ENCODE measurements at places on chromosomes 1 and 21.

DNA sequence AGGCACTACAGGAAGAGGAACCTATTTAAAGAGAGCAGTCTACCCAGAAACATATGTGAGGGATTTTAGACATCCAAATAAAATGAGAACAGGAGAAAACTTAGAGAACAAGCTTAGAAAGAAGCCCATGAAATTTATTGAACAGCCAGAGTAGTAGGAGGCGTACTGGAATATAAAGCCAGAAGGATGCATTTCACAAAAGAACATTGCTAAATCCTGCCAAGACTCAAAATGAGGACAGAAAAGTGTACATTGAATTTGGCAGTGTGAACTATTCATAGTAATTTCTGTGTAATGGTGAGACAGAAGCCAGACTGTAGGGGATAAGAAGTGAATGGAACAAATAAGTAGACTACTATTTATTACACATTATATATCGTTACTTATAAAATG is 22.5 kb downstream of the CEPT1 start:
- DNase-seq: no peak
- no peaks in the 10 kb centered on the region for H3K27me3 ChIP-seq
- H3K4me1 ChIP-seq: no peaks in the 10 kb centered on the region
- no peak overlapping the region for H3K4me3 ChIP-seq

DNA sequence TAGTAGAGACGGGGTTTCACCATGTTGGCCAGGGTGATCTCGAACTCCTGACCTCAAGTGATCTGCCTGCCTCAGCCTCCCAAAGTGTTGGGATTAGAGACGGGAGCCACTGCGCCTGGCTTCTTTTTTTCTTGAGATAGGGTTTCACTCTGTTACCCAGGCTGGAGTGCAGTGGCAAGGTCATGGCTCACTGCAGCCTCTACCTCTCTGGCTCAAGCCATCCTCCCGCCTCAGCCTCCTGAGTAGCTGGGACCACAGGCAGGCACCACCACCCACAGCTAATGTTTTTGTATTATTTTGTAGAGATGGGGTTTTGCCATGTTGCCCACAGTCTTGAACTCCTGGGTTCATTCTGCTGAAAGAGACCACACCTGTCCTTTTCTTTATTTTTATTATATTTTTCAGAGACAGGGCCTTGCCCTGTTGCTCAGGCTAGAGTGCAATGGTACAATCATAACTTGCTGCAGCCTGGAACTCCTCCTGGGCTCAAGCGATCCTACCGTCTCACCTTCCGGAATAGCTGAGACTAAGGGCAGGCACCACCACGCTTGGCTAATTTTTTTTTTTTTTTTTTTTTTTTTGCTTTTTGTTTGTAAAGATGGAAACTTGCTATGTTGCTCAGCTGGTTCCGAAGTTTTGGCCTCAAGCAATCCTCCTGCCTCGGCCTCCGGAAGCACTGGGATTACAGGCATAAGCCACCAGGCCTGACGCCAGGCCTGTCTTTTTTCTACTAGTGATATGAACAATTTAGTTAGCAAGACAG is 3.1 kb downstream of the LMNA start:
- H3K4me1 ChIP-seq: peaks cover 85% of the 10 kb centered on the region
- peak overlapping the region; percentile 92 for H3K4me3 ChIP-seq

GRCh38 chr1:165056914-165057313 is 299.6 kb downstream of the LMX1A start:
- no peak for DNase-seq
- no peak overlapping the region for H3K4me3 ChIP-seq
- H3K4me1 ChIP-seq: no peaks in the 10 kb centered on the region

DNA sequence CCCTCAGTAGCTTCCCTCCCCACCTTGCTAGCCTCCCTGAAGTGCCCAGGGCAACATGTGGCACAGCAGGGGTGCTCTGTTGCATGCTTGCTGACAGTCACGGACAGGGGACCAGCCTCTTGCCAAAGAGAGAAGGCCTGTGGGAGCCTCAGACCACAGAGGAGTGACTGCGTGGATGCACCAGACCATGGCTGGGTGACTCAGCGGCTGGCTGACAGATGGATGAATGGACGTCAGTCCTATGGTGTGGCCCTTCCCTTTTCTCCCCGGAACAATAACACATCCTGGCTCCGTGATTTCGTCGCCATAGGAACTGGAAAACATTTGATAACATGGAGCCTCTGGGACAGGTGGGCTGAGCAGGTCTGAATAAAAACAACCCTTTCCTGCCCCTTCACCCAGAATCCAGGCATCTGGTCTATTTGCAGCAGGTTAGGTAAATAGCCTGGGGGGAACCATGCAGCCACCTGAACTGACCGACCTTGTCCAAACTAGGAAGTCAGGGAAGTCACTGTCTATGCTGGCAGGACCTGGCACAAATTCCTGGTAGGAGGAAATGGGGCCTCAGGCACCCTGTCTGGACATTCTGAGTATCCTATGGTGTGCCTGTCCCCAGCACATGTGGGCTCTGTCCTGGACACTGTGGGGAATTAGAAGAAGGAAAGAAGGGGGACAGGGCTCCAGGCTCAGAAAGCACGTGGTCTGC is 53.3 kb downstream of the NENF start:
- H3K4me1 ChIP-seq: peaks cover 26% of the 10 kb centered on the region
- no peak overlapping the region for H3K4me3 ChIP-seq
- no peaks in the 10 kb centered on the region for H3K27me3 ChIP-seq
- no peaks in the 10 kb centered on the region for H3K36me3 ChIP-seq

DNA sequence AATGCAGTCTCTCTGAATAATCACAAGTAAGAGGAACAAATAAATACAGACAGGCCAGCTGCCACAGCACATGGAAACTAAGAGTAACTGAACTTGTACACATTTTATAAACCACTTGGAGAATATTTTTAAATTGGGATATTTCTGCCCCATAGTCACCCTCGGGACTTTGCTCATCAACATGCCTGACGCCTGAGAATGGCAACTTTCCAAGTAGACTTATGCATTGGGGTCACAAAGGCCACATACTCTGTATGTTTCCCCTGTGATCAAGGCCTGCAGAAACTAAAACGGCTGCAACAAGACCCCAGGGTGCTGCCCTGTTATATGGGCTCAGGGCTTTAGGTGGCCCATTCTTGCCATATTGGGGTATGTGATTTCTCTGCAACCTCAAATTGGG is 38.3 kb upstream of the GJA5 start:
- DNase-seq: no peak
- H3K36me3 ChIP-seq: no peaks in the 10 kb centered on the region
- no peak overlapping the region for H3K4me3 ChIP-seq
- no peak overlapping the region for H3K27ac ChIP-seq
- no peaks in the 10 kb centered on the region for H3K27me3 ChIP-seq
- no peaks in the 10 kb centered on the region for H3K4me1 ChIP-seq

GRCh38 chr1:224377676-224378006 is 21.0 kb downstream of the CNIH4 start:
- no peak overlapping the region for H3K4me3 ChIP-seq
- DNase-seq: no peak
- no peak overlapping the region for H3K27ac ChIP-seq
- no peaks in the 10 kb centered on the region for H3K4me1 ChIP-seq
- no peaks in the 10 kb centered on the region for H3K27me3 ChIP-seq
- H3K36me3 ChIP-seq: peaks cover 84% of the 10 kb centered on the region

GRCh38 chr1:30425046-30425445 is 298.3 kb downstream of the MATN1 start:
- H3K27ac ChIP-seq: no peak overlapping the region
- H3K4me1 ChIP-seq: peaks cover 12% of the 10 kb centered on the region
- H3K4me3 ChIP-seq: no peak overlapping the region
- no peak for DNase-seq
- no peaks in the 10 kb centered on the region for H3K27me3 ChIP-seq
- no peaks in the 10 kb centered on the region for H3K36me3 ChIP-seq

- no peak overlapping the region for H3K4me3 ChIP-seq
- no peak for DNase-seq
Observed at GRCh38 chr1:235831148-235831547, 35.6 kb downstream of the LYST start.

DNA sequence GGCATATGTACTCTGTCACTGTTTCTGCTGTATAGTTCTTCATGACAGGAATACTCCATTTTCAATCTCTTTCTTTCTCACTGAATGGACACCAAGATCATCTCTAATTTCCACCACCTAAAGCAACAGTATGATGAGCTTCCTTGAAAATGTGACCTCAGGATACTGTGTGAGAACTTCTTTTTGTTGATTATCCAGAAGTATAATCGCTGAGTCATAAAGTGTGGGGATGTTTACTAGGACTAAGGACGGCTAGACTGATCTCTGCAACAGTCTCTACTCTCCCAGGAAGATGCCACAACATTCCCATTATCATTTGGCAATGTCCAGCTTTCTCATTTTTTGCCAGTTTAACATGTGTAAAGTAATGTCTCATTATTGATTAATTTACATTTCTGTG is 70.3 kb downstream of the TNFSF18 start:
- no peak for DNase-seq
- no peaks in the 10 kb centered on the region for H3K27me3 ChIP-seq
- peaks cover 35% of the 10 kb centered on the region for H3K4me1 ChIP-seq
- no peak overlapping the region for H3K4me3 ChIP-seq
- H3K36me3 ChIP-seq: no peaks in the 10 kb centered on the region
- no peak overlapping the region for H3K27ac ChIP-seq

Measured in esophagus squamous epithelium (tissue), 5 donors.